ENCODE measurements at places on chromosomes 11 and 22.
A peak's percentile ranks its signal among the peaks of the same experiment; 100 is the strongest.

- no peak for DNase-seq
Observed at GRCh38 chr11:15742626-15743519, 613.5 kb downstream of the SOX6 start.

GRCh38 chr11:95469258-95469657 is 238.3 kb upstream of the SESN3 start:
- no peak for DNase-seq

- DNase-seq, result peak; percentile 29
Observed at GRCh38 chr11:113532697-113533424, 57.7 kb upstream of the DRD2 start.

- DNase-seq, result no peak
Observed at GRCh38 chr11:87491381-87491780, 453.6 kb downstream of the TMEM135 start.

GRCh38 chr11:19587979-19588378 is 124.7 kb upstream of the NAV2 start:
- DNase-seq, result no peak

GRCh38 chr11:35246745-35247144 is 107.8 kb downstream of the CD44 start:
- no peak for DNase-seq

DNA sequence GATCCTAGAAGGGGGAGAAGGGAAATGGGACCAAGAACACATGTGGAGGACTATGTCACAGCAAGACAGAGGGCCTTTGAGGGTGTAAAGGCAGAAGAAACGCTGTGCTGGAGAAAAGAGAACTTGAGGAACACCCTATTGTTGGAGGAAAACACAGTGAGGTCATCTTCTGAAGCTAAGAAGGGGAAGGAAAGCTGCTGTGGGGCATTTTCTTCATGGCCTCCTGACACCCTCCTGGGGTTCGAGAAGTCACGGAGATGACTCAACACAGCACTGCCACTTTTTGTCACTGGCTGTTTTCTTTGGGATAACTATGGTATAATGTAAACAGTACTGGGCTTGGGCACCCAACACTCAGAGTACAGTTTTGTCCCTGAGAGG is 492.6 kb upstream of the CADM1 start:
- DNase-seq, result no peak

GRCh38 chr11:35272391-35272902 is 133.5 kb downstream of the CD44 start:
- DNase-seq, result no peak

GRCh38 chr11:28657378-28658030 is 549.3 kb downstream of the METTL15 start:
- no peak for DNase-seq

DNA sequence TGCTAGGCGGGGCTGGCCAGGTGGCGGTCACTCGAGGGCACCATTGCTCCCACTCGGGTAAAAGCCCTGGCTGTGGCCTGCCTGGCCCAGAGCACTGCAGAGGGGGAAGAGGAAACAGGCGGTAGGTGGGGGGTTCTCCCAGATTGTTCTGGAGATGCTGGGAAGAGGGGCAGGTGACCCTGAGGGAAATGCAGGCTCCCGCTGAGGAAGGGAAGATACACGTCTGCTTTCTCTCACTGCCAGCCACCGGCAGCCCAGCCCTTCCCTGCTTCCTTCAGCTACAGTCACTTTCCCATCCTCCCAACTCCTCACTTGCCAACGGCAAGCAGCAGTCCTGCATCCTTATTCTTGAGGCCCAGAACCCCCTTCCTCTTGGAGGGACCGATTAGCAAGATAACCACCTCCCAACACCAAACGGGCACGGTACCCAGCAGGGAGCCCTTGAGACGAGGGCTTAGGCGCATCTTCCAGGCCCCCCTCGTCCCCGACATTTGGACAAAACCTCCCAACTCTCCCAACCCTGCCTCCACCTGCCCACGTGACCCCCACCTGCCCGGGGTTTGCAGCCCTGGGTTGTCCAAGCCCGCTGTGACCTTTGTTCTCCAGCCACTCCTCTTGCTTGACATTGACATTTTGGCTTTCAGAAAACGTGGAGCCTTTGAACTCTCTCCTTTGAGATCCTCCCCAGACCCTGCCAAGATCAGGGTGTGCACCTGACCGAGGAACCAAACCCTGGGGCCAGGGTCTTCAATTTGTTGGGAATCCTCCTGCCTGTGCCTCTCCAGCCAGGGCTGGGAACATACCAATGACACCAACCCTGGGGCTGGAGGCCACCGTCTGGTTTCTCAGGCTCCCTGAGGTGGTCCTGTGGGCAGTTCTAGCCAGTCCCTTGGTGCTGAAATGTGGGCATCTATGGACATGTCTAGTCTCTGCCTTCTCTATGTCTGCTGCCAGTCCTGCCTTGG is 48.8 kb upstream of the TTLL12 start:
- DNase-seq, result no peak

- DNase-seq, result no peak
Observed at GRCh38 chr11:133559833-133560471, 27.7 kb upstream of the OPCML start.

GRCh38 chr11:102874852-102875251 is at the start of gene MMP12:
MMP12 (minus strand) TSS chr11:102874982; CDS start chr11:102874937, 45 bp downstream.
- DNase-seq, result no peak

- DNase-seq, result no peak
Observed at GRCh38 chr22:39454385-39454871, 2.4 kb upstream of the MGAT3 start.

DNA sequence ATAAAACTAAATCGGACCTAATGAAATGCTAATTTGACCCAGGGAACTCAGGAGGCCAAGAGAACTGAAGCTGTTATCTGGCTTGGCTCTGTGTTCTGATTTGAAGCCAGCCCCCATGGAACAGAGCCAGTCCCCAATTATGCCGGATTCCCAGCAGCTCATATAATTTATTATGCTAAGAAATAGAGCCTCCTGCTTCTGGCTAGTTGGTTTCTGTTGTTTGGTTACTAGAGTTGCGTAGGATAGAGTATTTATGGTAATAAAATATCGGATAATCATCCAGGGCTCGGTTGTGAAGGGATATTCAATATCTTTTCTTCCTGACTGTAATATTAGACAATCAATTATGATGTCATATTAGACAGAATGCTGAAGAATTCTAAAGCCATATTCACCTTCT is 120.4 kb upstream of the TTC12 start:
- no peak for DNase-seq

GRCh38 chr11:120688163-120688562 is 176.6 kb downstream of the GRIK4 start:
- no peak for DNase-seq

- DNase-seq, result no peak
Observed at GRCh38 chr22:49036513-49036912, 791.2 kb downstream of the BRD1 start.

DNA sequence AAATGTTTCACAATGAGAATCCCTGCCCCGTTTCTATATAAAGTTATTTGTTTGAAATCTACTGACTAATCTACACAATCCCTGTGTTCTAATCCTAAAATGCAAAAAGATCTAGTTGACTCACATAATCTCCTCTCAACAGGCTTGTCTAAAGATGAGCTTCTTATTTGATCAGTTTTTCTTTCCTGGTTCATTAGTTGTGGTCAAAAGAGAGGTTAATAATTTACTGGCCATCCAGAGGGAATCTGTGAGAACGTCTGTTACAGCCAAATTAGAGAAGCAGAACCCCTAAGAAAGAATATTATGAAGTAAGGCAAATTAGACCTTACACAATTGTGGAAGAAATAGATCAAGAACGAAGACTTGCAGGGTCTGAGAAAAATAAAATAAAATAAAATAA is 173.7 kb upstream of the ANO3 start:
- DNase-seq, result no peak

DNA sequence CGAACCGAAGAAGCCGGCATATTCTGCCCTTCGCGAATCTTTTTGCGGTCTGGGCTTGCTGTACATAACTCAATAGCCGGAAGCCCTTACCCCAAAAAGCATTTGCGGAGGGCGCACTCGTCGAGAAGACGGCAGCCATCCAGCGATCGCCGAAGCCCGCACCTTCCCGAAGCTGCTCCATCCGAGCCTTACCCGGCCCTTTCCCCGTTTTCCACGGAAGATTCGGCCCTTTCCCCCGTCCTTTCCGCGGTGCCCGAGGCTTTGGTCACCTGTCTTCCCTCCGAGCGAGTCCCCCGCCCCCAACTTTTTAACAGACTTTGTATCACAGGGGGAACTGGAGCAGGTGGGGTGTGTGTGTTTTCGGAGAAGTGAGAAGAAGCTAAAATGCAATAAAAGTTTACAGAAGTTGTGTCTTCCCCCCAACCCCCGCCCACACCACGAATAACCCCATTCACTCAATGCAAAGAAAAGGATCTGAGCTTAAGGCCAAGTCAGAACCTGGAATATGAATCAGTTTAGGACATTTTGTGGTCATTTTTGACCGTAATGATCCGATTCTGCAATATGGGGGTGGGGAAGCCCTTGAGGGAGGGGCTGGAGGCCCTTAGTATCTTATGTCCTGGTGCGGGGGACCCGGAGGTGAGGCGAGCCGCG is 99.0 kb upstream of the HSD17B12 start:
- no peak for DNase-seq

- no peak for DNase-seq
Observed at GRCh38 chr11:113667801-113668200, 38.3 kb downstream of the TMPRSS5 start.

DNA sequence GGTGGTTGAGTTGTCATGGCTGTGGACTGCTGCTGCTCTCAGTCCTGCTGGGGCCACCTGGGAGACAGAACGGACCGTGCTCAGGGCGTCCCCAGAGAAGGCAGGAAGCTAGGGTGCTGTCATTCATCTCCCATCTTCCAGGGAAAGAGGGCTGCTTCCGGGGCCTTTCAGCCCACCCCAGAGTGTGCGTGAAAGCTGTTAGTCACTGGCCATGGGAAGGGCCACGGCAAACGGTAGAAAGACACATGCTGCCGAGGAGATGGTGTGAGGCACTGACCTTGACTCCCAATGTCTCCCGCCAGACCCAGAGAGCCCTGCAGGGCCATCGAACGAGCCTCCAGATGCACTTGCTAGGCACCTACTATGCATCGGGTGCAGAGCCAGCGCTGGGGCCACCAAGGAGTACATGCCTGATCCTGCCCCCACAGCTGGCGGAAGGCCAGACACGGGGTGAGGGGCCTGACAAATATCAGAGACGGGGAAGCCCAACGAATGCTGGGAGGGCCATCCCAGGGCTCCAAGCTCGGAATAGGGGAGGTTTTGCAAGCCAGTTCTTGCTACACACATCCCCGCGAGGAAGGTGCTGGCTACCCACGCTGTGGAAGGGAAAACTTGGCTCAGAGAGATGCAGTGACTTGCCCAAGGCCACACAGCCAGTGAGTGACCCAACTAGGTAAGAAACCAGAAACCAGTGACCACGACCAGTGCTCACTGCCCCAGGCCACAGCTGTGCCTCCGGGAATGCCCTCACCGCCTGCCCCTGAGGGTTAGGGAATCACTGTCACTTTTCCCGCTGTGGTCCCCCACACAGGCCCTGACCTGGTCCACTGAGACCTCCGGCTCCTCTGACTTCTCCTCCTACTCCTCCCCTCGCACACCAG is 10.1 kb downstream of the RAC2 start:
- DNase-seq, result no peak

DNA sequence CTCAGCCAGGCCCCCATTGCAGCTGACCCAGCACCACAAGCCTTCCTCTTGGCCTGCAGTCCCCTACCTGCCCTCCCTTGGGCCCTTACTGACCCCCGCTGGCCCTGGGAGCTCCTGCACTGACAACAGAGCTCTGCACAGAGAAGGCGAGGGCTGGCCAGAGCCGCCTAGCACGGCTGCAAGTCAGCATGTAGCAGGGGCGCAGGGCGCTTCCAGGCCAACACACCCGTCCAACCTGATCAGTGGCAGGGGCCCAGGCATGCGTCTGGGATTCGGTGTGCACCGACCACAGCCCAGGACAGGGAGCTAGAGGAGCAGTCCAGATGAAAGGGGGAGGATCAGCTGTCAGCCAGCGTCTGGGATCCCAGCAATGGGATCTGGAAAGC is 7.6 kb downstream of the WNT7B start:
- DNase-seq, result no peak

DNA sequence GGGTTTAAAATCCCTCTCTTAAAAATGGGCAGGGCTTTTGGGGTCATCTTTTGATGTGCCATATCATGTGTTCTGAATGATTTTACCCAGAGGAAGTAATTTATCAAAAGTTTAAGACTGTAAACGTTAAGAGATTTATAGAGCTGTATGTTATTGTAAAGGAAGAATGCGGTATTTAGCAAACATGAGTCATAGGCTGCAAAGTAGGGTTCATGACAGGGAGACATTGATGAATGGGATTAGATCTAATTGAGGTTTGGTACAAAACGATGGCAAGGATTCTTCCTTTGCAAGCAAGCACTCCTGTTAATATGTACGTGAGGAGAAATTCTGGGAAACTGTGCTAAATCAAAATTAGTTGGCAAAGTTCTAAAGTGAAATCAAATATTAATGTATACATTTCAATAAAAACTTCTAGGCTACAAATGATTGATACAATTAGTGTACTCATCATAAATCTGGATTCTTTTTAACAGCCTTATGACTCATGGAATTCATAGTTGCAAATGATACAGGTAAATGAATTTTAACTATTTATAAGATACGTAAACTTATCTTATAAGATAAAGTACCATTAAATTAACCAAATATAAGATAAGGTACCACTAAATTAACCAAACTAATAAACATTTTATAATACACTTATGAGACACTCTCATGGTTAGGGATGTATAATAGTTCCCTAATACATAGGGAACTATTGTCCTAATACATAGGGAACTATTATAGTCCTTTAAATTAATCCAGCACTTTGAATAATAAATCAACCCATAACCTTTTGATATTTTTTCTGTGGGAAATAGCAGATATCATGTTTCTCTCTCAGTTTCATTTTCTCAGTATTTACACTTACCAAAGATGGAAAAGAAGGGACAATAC is 58.4 kb downstream of the KIF18A start:
- DNase-seq, result no peak

- no peak for DNase-seq
Observed at GRCh38 chr11:14007566-14007965, 45.0 kb downstream of the SPON1 start.

GRCh38 chr11:118572981-118573550 is 857 bp downstream of the ARCN1 start:
- no peak for DNase-seq

DNA sequence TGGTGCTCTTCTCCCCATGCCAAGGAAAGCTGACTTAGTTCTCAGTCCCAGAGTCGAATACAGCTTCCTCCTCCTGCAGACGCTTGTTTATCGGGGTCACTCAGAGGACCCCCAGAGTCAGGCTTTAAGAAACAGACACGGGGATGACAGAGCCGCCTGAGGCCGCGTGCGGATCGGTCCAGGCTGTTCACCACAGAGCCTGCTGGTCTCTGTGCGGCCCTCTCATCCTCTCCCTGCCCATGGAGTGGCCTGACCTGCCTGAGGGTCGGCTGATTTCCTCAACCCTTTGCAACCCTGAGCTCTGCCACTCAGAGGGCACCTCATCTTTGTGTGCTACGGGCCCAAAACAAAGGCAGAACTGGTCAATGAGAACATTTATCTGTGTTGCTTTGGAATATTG is 2.1 kb downstream of the GAL start:
- no peak for DNase-seq

GRCh38 chr22:29732883-29733282 is 13.1 kb downstream of the CABP7 start:
- DNase-seq, result no peak
